ENCODE measurements at places on chromosomes 5 and 9. TPM values are rescaled to one million over a fixed set of nuclear protein-coding genes. Genes with fewer than 3 reads are reported as not detected.

CDX1 gene
- not detected for total RNA-seq

PCDH1 gene
- 47.6 TPM for total RNA-seq

PCDHGA2 gene
- total RNA-seq: 5.5 TPM

WDR38 gene
- 1.5 TPM for total RNA-seq

PTAR1 gene
- 73.8 TPM for total RNA-seq

MZB1 gene
- not detected for total RNA-seq

ARHGEF37 gene
- total RNA-seq: 5.6 TPM

C9 gene
- total RNA-seq: not detected

TMCO6 gene
- total RNA-seq: 41.3 TPM

SH3RF2 gene
- total RNA-seq: 17.3 TPM

PCDHAC1 gene
- total RNA-seq: 3.7 TPM

RNF145 gene
- total RNA-seq: 88.6 TPM

IFNA2 gene
- not detected for total RNA-seq

HCN1 gene
- total RNA-seq: 0.33 TPM

KLHL9 gene
- 28.4 TPM for total RNA-seq

PFDN1 gene
- 58.2 TPM for total RNA-seq

GPRIN1 gene
- 0.27 TPM for total RNA-seq

MACIR gene
- 9.5 TPM for total RNA-seq

UGT3A2 gene
- total RNA-seq: not detected

ZNF346 gene
- 34.8 TPM for total RNA-seq

Data from thyroid gland (tissue), 4 donors.